ENCODE measurements at places on chromosomes 2 and 18.
A peak's percentile ranks its signal among the peaks of the same experiment; 100 is the strongest.

DNA sequence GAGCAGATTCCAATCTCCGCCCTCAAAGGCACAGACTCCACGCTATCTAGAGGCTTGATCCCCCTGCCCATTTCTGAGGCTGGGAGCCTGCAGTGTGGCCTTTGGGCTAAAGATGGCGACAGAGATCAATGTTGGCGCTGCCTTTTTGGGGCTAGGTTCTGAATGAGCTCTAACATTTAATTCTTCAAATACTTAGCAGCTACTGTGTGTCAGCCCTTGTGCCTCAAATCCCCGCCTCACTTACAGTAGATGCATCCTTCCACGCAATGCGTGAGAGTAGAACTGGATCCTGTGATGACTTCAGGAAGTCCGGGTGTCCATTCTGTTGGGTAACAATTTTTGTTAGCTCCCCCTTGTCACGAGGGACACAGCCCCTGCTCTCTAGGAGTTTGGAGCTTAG is 12.4 kb downstream of the IL1F10 start:
- peak; percentile 67 for DNase-seq

- DNase-seq: no peak
Measured at GRCh38 chr18:57784034-57784800, 18.9 kb downstream of the ATP8B1 start.

GRCh38 chr2:17422061-17422460 is 96.2 kb downstream of the RAD51AP2 start:
- no peak for DNase-seq

GRCh38 chr18:46084431-46084830 is 12.4 kb upstream of the PSTPIP2 start:
- no peak for DNase-seq

DNA sequence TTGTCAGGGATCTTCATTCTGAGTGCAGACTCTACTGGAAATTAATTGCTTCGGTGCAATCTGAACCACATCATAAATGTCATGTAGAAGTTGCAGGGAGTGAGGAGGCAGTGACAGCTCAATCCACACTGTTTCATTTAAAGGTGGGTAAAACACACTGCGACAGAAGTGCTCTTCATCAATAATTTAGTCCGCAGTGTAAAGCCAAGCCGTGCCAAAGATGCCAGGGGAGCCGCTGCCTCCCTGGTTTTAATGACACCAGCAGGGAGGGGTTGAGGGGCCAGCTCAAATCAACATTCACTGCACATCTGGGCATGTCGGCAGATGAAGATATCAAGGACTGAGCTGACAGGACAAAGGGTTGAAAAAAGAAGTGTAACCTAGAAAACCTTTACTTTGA is 305.7 kb upstream of the VRK2 start:
- no peak for DNase-seq

DNA sequence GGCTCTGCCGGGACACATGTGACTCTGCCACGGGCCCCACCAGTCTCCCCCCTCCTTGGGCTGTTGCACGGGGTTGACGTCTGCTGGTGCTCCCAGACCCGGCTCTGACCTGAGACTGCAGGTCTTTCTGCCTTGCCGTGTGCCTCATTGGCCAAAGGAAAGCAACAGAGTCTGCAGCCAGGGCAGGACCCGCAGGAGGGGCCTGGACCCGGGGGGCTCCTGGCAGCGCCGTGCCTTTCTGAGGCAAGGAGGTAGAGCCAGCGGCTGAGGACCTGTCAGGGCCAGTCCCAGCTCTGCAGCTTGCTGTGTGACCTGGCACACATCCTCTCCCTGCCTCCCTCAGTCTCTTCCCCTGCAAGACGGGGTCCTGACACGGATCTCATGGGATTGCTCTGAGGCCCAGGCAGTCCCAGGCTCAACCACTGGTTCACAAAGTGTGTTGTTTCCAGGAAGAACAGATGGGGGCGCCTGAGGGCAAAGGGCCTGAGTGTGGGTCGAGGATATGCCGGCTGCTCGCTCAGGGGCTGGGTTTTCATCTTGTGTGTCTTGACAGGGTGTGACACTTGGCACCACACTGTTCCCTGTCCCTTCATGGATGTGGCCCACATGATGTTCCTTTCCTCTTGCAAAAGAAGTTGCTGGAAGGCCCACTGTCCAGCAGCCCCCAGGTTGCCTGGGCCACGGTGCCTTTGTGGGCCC is 9.0 kb downstream of the CAPN10 start:
- DNase-seq: peak; percentile 43

- DNase-seq: no peak
Measured at GRCh38 chr2:217047631-217048030, 187.8 kb upstream of the TNP1 start.

GRCh38 chr2:42089340-42089925 is 41.6 kb downstream of the PKDCC start:
- DNase-seq: peak; percentile 74

- no peak for DNase-seq
Measured at GRCh38 chr2:150931451-150931850, 330.2 kb downstream of the RBM43 start.

DNA sequence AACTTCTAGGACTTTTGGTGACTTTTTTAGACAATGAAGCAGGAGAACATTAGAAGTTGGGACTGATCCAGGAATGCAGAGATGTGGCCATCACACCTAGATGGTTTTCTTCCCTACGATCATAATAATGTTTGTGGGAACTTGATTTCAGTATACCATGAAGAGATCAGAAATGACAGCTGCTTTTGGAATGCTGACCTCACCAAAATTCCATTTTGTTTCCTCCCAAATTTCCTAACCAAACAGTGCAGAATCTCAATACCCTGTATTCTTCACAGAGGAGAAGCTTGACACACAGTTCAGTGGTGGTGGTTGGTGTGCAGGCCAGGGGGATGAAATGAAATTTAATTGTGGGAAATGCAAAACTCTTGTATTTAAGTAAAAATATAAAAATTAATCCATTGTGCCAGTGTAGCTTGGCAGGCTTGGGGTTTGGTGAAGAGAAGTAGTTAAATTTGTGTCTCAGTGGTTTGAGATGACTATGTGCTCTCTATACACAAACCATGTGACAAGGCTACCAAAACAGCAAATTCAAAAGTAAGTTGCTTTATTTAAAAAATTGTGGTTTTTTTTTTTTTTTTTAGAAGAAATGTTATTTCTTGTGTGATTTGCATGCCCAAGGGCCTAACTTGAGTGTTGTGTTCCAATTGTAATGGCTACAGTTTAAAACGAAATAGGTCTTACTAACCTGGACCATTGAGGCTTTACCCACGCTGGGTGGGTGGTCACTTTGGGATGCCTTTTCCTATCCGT is 252.4 kb downstream of the LPIN1 start:
- DNase-seq: no peak

GRCh38 chr2:216695401-216695821 is at the start of gene IGFBP5:
Gene IGFBP5, minus strand, starts transcription at chr2:216695549. Its CDS starts 774 bp downstream, at chr2:216694775.
- DNase-seq: no peak

GRCh38 chr2:70115646-70116442 is 28.6 kb downstream of the PCBP1 start:
- DNase-seq: no peak

DNA sequence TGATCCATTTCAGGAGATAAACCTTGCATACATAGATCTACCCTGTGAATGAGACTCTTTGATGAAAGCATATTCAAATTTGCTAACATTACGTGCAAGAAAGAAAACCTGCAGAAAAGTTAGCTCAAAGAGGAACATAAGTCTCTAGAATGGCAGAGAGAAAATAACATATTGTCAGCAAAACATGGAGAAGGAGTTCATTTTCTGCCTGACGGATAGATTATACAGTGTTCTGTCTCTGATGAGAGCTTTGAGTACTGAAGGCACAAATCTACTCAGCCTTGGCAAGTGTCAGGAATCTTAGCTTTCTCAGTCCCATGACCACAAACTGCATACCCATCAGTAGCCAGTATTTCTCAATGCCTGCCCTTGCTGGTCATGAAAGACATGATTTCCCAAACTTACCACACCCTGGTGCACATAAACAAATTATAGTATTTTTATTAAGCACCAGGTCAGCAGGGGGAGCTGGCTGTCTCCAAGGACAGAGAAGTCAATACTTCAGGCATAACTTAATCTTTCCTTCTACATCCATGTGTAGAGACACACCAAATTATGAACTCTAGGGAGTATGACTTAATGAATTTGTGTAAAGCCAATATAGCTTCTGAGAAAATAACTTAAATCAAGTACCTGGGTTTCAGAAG is 401.2 kb upstream of the SOX11 start:
- DNase-seq: no peak

DNA sequence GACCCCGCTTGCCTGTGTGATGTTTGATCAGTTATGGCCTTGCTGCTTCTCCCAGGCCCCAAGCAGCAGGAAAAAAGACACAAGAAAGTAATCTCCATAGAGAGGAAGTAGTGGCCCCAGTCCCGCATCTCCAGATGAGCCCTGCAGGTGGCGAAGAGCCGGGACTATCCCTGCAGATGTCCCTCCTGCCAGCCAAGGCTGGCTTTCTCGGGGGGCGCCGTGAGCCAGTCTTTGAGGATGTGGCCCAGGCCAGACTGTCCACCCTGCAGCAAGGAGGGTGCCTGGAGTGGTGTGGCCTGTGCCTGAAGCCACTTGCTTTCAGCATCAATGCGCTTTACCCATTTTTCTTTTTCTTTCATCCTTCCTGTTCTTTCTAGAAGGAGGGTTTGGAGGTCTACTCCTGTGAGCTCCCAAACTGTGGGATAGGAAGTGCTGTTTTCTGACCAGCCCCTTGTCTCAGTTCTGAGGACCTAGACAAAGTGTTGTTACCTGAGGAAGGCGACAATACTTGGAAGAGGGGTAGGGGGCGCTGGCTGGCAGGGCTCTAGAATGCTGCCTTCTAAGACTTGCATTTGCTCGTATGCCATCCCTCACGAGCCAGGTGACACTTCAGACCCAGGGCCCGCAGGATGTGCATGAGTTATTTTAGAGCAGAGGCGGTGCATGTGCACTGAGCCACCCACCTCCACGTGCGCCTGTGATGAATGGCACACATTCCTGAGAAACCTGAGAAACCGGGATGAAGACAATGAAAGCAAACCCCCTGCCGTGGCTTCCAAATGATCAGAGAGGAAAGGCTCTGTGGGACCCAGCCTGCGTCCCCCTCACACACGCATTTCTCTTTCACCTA is 255.8 kb downstream of the FBXO15 start:
- no peak for DNase-seq

DNA sequence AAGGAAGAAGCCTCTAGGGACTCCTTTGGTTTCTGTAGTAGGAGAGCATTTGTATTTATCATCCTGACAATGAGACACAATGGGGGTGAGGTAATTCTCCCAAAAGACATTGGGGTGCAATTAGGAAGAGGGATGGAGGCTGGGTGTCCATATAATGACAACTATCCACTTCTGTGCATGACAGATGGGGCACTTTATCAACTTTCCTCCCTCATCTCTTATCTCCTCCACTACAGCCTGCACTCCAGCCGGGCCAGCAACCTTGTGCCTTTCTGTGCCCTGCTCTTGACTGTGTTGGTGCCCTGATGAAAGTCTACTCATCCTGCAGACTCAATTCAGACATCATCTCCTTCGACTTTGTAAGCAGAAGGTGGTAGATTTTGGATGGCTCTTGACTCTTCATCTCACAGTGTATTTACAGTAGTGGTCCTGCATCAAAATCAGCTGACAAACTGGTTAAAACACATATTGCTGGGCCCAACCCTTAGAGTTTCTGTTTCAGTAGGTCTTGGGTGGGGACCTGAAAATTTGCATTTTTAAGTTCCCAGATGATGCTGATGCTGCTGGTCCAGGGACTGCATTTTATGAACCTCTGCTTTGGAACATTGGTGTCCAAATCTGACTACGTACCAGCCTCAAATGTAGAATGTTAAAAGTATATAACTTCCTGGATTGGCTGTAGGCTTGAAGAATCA is 40.8 kb upstream of the CFAP36 start:
- DNase-seq: no peak

GRCh38 chr2:194686569-194686968 is 970.5 kb upstream of the SLC39A10 start:
- no peak for DNase-seq

- no peak for DNase-seq
Measured at GRCh38 chr2:238267341-238267710, 21.1 kb downstream of the PER2 start.

- no peak for DNase-seq
Measured at GRCh38 chr2:16559278-16560067, 106.2 kb downstream of the CYRIA start.

DNA sequence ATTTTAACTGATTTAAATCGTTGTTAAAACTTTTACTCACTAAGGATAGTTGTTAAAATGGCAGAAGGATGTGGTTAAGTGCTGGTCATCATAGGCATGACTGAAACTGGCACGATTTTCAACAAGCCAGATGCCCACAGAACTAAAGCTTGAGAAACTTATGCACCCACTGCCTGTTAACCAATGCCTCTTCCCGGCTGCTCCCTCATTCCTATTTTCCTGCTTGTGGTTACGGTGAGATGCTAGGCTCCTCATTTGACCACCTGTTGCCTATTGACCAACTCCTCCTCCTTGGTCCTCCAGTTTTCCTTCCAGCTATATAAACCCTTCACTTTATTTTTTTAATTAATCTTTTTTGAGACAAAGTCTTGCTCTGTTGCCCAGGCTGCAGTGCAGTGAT is 238.7 kb downstream of the TFCP2L1 start:
- DNase-seq: no peak

DNA sequence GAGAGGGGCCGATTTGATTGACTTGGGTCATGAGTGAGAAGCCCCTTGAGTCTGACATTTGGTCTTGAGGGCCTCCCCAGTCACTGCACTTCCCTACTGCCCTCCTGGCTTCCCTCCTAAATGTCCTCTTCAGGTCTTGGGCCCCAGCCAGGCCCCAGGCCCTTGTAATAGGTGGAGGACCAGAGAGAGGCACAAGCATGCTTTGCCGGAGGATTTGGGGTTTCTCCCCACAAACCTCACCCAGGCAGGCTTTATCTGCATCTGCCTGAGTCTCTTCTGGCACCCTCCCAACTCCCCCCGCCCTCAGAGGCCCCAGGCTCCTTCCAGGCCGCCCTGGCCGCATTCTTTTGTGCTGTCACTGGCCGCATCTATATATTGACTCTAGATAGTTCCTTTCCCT is 270.7 kb downstream of the HAUS1 start:
- no peak for DNase-seq

- DNase-seq: no peak
Measured at GRCh38 chr2:63522950-63523349, 65.3 kb downstream of the WDPCP start.

GRCh38 chr18:9150121-9150520 is 13.5 kb downstream of the ANKRD12 start:
- no peak for DNase-seq

GRCh38 chr18:72811047-72811446 is 56.7 kb downstream of the NETO1 start:
- DNase-seq: no peak

GRCh38 chr18:9334973-9335696 is 562 bp downstream of the TWSG1 start:
- peak; percentile 38 for DNase-seq
